Stimulated activated CD4-positive, alpha-beta T cell treated with anti-CD3 and anti-CD28 coated beads, Interleukin-12 subunit alpha, Interleukin-12 subunit beta, amount 100 ng/mL, for 4 hours (primary cell): ENCODE measurements at places on chromosomes 2 and 18.

DNA sequence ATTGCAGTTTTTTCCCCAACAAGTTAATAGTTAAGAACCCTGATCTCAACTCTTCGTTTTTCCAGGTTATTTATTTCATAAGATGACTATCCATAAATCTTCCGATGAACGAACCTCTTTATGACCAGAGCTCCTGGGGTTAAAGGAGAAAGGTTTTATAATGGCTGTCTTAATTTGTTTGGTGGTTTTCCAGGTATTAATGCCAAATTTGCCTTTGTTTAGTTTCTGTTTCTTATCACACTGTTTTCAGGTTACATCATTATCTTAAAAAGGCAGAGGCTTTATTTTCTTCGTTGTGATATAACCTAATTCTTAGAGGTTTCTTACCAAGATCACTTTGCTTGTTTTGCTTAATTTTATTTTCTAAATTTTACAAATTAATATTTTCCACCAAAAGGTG is 10.1 kb downstream of the ZNF638 start:
- DNase-seq, result no peak

GRCh38 chr18:5630057-5630899 is 86.5 kb upstream of the EPB41L3 start:
- peak; percentile 20 for DNase-seq

DNA sequence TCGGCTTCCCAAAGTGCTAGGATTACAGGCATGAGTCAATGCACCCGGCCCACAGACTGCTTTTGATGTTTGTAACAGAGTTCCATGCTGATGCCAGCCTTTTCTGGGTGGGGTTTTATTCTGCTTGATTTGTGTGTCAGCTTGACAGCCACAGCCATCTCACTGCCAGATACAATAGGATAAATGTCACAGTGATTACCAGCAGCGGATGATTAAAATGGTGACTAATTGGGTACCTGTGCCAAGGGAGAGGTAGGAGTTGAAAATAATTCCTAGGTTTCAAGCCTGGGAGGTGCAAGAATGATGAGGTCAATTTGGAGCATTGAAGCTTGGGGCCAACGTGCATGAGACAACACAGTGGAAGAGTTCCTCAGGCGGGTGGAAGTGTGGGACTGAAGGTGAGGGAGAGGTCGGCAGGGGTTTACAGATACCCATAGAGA is 39.4 kb downstream of the SH2D6 start:
- DNase-seq, result no peak

GRCh38 chr2:45394842-45395241 is 216.2 kb downstream of the SRBD1 start:
- DNase-seq, result no peak

GRCh38 chr2:232349946-232350635 is 28.5 kb upstream of the ALPP start:
- DNase-seq, result no peak

- no peak for DNase-seq
These were observed 888 bp downstream of the VAMP5 start for GRCh38 chr2:85584857-85585780.

- DNase-seq, result no peak
These were observed 1.5 kb downstream of the MAP3K2 start for GRCh38 chr2:127386246-127386645.

DNA sequence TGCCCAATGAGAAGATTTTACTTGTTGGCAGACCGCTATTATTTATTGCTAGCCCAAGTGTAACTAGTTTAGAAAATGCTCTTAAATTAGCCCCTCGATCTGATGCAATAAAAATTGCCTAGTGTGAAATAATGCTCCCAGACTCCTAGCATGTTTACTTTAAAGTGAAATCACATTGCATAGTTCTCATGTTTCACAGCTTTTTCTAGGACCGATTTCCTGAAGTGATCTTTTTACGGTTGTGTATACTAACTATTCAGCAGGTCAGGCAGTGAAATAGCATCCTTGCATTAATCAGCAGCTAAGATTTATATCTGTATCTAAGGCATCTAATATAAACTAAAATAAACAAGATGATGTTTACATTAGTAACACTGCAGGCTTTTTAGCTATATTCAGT is 52.4 kb downstream of the PMS1 start:
- DNase-seq, result no peak

- DNase-seq, result no peak
These were observed 2.7 kb upstream of the SERTAD2 start for GRCh38 chr2:64656379-64656778.
